Bone marrow (tissue), 2 donors: ENCODE measurements at places on chromosomes 13 and 19.

GRCh38 chr19:1874554-1875185 is 10.6 kb downstream of the ABHD17A start:
- no peak for DNase-seq

DNA sequence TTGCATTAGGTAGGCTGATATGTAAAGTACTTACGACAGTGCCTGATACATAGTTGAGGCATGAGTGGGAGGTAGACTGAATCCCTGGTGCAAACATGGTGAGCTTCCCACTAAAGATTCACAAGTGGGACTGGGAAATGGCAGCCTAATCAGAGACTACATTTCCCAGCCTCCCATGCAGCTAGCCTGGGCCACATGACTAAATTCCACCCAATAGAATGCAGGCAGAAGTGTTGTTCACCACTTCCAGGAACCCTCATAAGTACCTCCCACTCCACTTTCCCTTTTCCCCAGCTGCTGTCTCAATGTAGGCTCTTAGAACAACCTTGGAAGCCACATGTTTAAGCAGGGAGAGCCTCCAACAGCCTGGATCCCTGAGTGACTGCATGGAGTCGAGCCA is 104.9 kb downstream of the CACNA1A start:
- no peak for DNase-seq

DNA sequence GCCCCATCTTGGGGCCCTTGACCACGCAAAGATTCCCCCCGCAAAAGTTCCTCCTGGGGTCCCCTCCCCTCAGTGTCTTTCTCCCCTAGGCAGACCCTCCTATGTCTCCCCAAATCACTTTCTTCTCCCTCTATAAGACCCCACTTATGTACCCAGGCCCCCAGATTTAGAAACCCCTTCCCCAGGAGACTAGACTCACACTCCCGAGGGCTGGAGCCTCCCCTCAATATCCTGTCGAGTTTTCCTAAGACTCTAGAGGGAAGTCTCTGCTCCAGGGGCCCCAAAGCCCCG is 1.4 kb downstream of the SLC1A5 start:
- DNase-seq = no peak

DNA sequence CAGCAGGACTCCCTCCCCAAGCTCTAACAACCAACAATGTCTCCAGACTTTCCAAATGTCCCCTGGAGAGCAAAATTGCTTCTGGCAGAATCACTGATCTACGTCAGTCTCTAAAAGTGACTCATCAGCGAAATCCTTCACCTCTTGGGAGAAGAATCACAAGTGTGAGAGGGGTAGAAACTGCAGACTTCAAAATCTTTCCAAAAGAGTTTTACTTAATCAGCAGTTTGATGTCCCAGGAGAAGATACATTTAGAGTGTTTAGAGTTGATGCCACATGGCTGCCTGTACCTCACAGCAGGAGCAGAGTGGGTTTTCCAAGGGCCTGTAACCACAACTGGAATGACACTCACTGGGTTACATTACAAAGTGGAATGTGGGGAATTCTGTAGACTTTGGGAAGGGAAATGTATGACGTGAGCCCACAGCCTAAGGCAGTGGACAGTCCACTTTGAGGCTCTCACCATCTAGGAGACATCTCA is 6.2 kb upstream of the CEACAM5 start:
- DNase-seq = no peak

- no peak for DNase-seq
These were observed 97.4 kb downstream of the FREM2 start for GRCh38 chr13:38784036-38784880.

- peak; percentile 84 for DNase-seq
These were observed 15.7 kb downstream of the BCAT2 start for GRCh38 chr19:48795055-48795684.

DNA sequence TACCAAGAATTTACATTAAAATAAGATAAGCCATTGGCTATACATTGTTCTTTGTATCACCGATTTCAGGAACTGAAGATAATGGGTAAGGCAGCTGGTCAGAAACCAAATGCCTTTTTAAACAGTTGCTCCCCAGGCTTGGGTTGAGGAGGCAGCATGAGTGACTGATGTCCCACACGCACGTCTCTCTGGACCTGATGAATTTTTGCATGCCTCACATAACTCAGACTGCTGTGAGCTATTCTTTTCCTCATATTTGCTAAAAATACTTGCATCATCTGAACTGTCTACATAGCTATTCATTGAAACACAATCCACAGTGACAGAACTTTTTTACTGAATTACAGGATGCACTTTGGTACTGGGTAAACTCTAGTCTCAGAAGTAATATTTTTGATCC is 123.6 kb upstream of the MAB21L1 start:
- no peak for DNase-seq

- DNase-seq = peak; percentile 8
These were observed 38.4 kb upstream of the TCF3 start for GRCh38 chr19:1690699-1691307.

DNA sequence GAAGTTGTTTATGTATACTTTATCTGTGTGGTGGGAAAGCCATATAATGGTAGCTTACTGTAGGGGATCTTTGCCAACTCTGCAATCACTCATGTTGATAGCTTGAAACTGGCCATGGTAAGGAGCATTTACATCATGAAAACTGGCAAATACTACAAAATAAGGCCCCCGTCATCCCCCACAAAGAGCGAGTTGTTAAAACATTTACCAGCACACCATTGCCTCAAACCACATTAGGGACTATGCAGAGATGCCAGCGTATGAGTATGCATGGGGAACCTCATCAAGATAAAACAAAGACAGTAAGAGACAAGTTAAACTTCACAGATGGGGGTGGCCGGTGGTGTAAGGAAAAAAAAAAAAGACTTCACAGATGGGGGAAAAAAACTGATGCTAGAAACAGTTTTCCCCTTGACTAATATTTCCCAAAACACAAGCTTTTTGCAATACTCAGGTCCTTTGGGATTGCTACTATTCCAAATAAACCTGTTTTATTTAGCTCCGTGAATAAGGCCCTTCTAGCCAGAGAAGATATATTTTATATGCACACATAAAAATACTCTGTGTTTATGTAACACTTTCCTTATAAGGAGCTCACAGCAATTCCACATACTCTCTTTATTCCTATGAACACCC is 70.6 kb upstream of the SERP2 start:
- DNase-seq = no peak

DNA sequence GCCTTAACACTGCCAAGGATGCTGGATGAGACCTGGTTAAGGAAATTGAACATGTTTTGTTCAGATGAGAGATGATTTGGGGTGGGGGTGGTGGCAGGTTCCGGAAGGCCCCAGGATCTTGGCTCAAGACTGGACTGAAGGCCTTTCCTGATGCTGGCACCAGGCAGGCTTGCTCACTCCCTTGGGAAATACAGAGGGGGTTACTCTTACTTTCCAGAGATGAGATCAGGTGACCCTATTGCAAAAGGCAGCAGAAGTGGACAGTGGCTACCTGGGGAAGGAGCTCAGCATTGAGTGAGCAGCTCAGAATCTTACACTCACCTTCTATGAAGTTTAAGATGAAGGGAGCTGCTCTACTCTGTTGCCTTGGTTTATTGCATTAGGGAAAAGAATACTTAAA is 10.8 kb downstream of the GATAD2A start:
- DNase-seq = no peak
